Cortex of kidney (tissue), 1 donor: ENCODE measurements at places on chromosomes 4 and X.
A peak's percentile ranks its signal among the peaks of the same experiment; 100 is the strongest.

DNA sequence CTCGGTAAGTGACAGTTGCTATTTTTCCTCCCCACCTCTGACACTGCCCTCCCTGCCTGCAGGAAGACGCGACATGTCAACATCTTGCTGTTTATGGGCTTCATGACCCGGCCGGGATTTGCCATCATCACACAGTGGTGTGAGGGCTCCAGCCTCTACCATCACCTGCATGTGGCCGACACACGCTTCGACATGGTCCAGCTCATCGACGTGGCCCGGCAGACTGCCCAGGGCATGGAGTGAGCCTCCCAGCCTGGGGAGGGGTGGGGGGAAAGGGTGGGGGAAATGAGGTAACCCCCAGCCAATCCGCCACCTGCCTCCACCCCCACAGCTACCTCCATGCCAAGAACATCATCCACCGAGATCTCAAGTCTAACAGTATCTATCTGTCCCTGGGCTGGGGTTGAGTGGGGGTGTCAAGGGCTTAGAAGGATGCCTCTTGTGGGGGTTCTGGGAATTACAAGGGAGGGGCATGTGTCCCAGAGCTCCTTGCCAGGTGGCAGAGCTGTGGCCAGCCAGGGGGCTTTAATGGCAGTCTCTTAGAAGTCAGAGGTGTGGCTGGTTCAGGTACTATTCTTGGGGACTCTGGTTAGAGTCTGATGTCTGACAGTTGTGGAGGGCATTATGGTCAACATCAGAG, 7.8 kb downstream of the ARAF start:
- no peak for DNase-seq

DNA sequence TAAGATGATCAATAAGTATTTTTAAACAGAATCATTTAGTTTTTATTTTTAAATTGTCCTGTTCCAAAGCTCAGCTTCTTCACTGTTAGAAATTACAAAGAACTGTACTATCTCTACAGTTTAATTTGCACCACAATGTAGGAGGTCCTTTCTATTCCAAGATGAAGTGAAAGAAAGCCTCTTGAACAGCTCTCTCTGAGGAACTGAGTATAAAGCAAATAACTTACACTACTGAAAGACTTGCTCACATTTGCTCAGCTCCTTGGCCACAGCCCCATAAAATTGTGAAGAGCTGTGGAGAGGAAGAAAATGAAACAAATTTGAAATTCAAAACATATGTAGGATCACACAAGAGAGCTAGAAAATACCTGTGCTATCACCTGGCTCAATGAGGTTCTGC, 68.6 kb downstream of the ENPEP start:
- no peak for DNase-seq

DNA sequence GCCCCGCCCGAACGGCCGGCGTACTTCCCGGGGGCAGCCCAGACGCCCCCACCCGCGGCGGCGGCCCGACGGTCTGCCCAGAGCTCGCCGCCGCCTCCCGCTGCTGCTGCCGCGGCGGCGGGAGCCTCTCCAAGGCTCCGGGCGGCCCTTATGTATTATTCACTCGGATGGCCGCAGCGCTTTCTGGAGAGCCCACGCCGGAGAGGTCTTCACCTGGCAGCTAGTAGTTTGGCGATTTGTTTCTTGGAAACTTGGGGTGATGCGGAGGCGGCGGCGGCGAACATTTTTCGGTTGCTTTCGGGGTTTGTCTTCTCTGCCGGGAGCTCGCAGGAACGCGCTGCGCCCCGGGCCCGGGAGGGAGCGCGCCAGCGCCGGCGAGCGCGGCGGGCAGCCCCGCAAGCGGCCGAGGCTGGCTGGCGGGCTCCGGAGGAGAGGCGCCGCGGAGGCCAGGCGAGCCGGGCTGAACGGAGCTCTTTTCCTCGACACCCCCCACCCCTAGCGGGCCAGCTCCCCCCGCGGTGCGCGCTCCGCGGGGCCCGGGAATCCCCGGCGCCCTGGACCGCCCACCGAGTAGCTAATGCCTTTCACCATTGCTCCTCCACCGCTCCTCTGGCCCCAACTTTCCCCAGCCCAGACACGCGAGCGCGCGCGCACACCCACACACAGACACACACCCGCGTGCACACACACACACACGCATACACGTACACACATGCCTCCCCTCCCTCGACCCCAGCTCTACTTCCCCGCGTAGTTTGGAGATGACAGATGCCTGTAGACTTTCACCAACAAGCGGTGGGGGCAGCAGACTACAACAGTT, 113.5 kb downstream of the DHX15 start:
- DNase-seq: no peak

DNA sequence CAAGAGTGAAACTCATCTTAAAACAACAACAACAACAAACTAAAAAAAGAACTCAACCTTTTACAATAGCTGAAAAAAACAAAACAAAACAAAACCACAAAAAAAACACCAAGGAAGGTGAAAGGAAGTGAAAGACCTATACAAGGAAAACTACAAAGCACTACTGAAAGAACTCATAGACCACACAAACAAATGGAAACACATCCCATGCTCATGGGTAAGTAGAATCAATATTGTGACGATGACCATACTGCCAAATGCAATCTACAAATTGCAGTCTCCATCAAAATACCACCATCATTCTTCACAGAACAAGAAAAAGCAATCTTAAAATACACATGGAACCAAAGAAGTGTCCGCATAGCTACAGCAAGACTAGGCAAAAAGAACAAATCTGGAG, 41.5 kb upstream of the FGF2 start:
- DNase-seq: no peak

DNA sequence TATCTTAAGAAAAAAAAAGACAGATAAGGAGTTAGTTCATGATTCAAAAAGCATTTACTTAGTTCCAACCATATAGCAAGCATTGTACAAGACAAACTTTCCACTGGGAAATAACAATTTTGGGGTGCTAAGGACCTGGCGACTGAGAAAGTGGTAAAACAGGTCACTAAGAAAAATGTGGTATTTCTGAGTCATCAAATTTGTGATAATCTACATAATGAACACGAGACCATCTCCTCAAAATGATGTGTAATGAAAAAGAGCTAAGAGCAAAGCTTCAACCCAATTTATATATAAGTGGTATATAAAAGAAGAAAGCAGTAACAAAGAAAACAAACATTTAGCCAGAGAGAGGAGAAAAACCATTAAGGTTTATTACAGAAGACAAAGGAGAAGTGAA, 72.3 kb downstream of the FBXW7 start:
- no peak for DNase-seq

- DNase-seq: no peak
These were observed 249.1 kb downstream of the GBA3 start for GRCh38 chr4:22941688-22942375.

- DNase-seq: no peak
These were observed 105.8 kb upstream of the EGFL6 start for GRCh38 chrX:13463608-13464007.

DNA sequence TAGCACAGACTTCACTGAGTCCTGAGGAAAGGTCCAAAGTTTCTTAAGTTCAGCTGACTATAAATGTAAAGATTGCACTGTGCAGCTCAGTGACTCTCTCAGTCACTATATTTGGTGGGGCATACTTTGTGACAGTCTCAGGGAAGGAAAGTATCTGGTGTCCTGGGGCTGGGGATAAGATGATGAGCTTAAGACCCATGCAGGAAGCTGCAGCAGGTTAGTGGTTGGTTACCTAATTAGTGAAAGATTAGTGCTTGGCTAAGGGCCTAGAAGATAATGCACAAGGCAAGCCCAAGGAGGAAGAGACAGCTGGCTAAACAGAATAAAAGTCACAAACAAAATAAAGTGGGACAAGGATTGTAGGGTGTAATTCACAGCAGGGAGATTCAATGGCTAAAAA, 25.4 kb upstream of the SLITRK4 start:
- no peak for DNase-seq

- no peak for DNase-seq
These were observed 33.8 kb downstream of the NDP start for GRCh38 chrX:43939187-43939926.

DNA sequence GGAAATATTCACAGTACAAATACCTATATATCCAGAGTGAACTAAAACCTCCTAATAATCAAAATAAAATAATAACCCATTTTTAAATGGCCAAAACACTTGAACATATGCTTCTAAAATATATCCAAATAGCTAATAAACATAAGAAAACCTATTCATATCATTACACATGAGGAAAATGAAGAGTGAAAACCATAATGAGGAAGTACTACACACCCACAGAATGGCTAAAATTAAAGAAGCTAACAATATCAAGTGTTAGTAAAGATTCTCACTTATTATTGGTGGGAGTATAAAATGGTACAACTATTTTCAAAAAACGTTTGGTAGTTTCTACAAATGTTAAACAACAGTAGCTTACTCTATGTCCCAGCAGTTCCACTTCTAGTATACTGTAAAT, 92.1 kb downstream of the KLHL13 start:
- DNase-seq: no peak

- DNase-seq: no peak
These were observed 16.9 kb downstream of the SPINK2 start for GRCh38 chr4:56804551-56804950.

DNA sequence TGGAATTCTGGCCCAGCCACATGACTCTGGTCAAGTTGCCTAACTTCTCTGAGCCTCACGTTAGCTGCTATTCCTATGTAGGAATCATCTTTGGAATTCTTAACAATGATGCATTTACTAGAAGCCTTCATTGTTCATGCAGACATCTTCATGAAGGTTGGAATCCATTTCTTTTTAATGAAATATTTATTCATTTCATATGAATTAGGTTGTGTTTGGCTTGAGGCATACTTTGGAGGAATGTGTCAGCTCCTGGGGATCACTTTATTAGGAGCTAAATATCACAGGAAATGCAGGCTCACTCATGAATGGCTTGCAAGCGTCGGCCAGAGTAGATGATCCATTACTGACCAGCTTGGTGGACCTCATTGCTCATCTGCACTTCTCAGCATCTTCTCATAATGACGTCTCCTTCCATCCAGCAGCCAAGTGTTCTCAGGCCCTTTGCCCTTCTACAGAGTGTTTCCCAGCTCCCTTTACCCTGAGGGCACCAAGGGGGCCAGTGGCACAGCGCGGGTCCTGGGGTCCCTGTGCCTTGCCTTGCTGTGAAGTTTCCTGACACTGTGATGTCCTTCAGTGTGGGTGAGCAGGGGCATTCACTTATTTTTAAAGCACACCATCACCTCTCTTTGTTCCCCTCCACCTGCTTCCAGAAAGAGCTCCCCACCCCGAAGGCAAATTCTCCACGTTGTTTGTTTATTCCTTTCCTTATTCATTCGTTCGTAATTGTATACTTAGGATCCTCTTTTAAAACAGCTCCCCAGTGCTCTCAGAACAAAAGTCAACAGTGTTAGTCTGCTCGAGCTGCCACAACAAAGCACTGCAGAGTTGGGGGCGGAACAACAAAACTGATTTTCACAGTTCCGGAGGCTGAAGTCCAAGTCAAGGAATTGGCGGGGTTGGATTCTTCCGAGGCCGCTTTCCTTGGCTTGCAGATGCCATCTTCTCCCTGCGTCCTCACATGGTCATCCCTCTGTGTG, 106.8 kb downstream of the STK32B start:
- no peak for DNase-seq

GRCh38 chrX:105752338-105752956, 69.9 kb upstream of the NRK start:
- no peak for DNase-seq

DNA sequence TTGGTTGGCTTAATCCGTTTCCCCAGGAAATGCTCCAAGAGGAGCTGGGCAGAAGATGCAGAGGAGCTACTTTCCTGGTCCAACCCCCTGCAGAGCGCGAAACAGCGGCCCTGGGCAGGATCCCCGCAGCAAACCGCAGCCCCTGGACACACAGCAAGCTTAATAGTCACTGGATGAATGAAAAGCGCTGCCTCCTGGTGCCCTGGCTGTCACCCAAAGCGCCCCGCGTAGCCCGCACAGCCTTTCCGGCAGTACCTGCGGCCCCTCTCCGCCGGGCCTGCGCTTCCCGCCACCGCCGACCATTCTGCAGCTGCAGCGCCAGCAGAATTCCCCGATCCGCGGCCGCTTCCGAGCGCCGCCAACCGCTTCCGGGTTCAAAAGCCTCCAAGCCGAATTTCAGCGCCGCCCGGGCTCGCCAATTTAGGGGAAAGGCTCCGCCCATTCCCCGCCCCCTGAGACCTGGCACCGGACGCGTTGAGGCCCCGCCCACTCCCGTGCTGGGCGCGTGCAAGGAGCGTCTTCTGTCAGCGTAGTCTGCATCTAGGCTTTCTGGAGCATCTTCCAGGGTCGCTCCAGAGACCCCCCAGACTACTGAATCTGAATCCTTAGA, at the start of gene HPF1:
TSS of gene HPF1 (minus strand) at position 370 of the 610 bp plus-strand sequence. CDS start at position 303, 67 bp downstream.
- DNase-seq: peak; percentile 15
